ENCODE measurements at places on chromosomes 4 and X. TPM values are rescaled to one million over a fixed set of nuclear protein-coding genes. Genes with fewer than 3 reads are reported as not detected.

- no peak for DNase-seq
Measured at GRCh38 chr4:169619518-169619957, 840 bp upstream of the CLCN3 start.

DNA sequence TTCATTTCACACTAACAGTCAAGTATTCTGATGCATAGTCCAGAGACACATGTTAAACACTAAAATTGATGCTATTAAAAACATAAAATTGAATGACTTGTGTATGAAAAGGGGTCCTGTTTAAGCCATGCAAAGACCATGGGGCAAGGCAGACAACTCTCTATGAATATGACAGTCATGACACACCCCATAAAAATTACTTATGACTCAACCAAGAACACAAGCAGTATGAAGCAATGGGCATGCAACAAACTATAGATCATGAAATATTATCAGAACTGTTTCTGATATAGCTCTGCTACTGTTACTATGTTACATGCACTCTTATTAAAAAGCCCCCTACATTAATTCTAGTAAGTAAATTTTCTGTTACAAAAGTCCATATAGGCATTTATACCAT is 57.5 kb upstream of the ZCCHC13 start:
- DNase-seq, result no peak

DNA sequence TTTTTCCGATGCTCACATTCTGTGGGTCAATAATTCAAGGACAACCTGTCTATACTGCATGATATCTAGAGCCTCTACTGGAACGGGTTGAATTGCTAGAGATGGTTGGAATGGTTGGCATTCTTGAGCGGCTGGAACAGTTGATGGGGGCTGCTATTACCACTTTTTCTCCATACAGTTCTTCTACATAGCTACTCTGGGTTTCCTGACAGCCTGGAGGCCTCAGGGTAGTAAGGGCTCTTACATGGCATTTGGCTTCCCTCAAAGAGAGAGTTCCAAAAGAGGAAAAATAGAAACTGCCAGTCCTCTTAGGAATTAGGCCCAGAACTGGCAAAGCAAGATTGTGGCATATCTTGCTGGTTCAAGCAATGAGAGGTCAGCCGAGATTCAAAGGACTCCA is 53.1 kb downstream of the NAA11 start:
- DNase-seq, result no peak

DNA sequence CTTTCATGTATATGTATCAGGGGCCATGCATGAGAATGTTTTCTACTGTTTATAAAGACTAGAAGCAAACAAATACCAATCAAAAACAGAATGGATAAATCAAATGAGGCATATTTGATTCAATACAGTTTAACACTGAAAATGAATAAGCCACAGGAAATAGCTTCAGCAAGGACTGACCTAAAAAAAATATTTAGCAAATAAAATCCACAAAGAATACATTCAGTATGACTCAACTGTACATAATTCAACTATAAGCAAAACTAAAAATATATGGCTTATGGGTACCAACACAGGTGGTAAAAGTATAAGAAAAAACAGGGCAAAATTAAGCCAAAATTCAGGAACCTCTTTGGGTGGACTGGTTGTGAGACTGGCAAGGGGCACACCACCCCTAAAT is 112.9 kb downstream of the KCNIP4 start:
- no peak for DNase-seq

The ANTXR2 gene
- total RNA-seq, result 54.6 TPM
